Activated CD4-positive, CD25-positive, alpha-beta regulatory T cell (primary cell): ENCODE measurements at places on chromosomes 2 and 18.

GRCh38 chr2:165803123-165803760 lies 9.2 kb upstream of the GALNT3 start:
- DNase-seq = no peak

DNA sequence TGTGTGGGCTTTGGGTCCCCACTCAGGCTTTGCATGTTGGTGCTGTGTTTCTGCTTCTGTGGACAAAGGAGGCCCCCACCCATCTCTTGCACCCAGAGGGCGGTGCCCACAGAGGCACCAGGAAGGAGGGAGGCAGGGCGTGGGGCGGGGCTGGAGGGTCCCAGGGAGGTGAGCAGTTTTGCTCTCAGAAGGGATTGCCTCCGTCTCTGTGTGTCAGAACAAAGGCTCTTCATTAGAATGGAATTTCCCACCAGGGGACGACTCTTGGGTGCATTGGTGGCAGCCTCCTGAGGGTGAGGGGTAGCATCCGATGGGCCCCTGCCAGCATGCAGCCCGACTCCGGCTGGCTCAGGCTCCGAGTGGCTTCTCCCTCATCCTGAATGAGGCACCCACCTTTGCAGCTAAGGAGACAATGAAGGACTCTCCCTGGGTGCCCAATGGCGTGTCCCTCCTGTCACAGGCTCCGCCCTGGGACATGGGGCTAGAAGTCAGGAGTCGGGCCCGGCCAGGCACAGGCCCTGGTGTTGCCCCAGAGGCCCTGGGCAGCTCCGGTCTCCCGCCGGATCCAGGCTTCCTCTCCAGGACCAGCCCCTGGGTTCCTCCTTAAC lies 7.0 kb upstream of the ERFE start:
- no peak for DNase-seq

DNA sequence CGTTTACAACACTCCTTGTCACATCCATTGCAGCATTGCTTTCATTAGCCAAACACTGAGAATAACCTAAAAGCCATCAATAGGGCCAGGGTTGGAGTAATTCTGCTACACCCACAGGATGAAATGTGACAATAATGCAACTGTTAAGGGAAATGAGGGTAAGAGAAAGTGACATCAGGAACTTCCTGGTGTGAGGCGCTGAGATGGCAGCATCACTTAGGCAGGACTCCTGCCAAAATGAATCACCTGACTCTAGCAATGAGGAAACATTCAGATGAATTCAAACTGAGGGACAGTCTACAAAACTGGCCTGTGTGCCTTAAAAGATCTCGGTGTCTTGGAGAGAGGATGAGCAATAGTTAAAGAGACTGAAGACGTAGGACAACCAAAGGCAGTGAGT lies 115.6 kb upstream of the AGAP1 start:
- no peak for DNase-seq

- DNase-seq = no peak
Observed at GRCh38 chr18:75844146-75844545, 416.6 kb upstream of the SMIM21 start.

DNA sequence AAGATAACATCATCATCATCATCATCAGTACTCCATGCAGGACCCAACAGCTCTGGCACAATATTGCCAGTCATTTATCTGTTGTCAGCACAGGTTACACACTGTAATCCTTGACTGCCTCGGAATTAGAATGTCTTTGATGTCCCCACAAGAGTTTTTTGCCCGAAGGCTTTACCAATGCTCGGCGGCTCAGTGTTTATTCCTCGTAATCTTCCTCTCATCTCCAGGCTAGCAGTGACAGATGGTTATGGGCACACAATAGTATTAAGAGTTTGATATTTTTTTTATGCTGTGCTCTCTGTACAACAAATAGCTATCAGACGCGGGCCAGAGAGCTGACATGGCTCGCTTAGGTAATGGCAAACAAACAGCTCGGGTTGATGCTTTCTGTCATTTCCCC lies 515.2 kb downstream of the ZEB2 start:
- DNase-seq = no peak

GRCh38 chr2:236658974-236659757 lies 89.5 kb downstream of the ACKR3 start:
- no peak for DNase-seq

GRCh38 chr2:207995887-207996286 lies 29.4 kb downstream of the PLEKHM3 start:
- no peak for DNase-seq

DNA sequence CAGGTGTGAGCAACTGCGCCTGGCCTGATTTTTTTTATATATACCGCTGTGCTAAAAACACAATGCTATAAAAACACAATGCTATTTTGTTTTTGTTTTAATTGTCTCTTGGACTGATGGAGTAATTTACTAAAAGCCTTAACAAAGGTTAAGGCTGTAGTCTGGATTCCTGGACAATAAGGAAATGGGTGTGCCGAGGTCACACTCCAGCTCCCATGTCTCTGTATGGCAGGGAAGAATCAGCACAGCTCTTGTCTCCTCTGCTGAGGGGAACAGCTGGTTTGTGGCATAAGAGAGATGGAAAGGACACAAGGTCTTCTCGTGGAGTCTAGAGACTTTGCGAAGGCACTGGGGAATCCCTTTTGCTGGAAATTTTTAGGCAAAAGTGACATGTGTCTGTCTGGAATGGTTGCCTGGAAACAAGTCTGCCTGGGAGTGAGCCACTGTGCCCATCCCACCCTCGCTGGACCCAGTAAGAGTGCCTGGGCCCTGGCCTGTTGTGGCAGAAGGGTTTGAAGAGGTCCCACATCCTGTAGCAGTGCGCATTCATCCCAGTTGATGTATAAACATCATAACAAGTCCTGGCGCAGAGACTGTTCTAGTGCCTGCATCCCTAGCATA lies 73.1 kb downstream of the MAPK4 start:
- no peak for DNase-seq
